ENCODE measurements at places on chromosomes 7 and 10.

- DNase-seq: no peak
Measured at GRCh38 chr7:100211342-100211780, 8.4 kb upstream of the PVRIG start.

DNA sequence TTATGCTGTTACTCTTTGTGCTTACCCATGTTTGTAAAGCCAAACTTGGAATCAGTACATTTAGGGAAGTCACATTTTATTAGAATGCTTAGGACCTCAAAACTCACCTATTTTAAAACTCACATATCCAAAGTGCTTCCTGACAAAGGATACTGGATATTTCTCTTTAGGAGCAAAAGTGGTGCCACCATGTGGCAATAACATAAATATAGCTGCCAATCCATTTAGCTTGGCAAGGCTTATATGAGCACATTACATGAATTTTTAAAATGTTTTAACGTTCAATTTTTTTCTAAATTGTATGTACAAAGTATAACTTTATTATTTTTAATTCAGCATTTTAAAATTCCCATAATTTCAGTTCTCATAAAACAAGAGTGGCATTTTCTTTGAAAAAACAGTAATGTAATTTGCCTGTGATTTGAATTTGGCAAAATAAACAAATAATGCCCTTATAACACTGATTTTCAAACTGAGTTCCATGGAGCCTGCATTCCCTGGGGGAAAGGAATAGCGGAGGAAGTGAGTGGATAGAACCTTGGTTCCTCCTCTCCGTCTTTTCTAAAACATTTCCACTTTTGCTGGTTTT lies 75.4 kb downstream of the HDAC9 start:
- DNase-seq: peak; percentile 51

DNA sequence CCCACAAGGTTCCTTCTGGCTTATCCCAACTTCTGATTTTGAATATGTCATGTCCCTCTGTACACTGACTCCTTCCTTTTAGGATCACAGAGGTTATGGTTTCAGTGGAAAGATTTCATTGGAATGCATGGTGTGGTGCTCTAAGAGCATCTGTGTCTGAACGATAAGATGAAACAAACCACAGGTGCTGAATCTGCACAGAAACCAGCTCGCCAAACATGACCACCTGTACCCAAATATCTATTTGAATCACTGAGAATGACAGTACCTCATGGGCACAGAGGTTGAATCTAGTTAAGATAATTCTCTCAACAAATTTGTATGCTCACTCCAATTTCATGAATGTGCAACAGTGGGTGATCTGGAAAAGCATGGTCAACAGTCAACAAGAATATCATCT lies 105.3 kb downstream of the DGKI start:
- DNase-seq: no peak

DNA sequence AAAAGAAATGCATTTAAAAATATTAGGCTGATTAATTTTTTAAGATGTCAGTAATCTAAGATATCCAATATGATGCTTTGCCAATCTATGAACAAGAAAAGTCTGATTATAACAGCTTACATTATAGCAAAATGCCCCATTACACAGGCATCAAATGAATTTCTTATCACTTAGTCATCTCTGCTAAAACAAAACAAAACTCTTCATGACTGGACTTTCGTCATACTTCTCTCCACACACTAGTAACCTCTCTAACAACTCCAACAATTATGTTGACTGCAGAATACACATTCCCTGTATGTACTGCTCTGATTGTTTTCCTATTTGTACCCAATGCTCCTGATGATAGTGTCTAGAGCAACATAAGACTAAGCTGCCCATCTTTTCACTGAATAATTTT lies 3.8 kb upstream of the MKI67 start:
- DNase-seq: peak; percentile 34

DNA sequence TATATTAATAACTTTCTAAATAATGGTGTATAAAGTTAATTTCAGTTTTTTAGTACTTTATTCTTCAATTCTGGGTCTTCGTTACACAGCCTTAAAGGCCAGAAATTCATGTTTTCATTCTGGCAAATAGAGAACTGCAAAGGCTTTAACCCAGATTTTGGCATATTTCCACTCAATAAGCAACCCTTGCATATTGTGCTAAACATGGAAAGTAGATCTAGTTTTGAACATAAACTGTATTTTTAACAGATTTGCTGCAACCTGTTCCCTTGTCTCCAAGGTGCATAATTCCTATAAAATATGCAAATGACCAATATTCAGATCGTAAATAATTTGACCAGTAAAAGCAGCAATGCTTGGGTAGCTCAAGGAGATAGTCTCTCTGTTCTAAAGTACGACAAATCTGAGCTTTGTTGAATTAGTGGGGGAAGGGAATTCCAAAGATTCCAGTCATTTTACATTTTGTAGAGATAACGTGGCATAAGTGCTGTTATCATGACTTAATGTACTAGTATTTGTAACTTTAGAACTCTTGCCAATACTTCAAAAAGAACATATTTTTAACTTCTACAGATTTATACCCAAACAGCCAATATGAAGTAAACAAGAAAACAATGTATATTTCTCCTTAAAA lies 46.4 kb upstream of the RSBN1L start:
- DNase-seq: peak; percentile 76

- DNase-seq: peak; percentile 90
Measured at GRCh38 chr10:102627736-102628293, 16.5 kb upstream of the TRIM8 start.

GRCh38 chr10:3671386-3671955 lies 113.5 kb downstream of the KLF6 start:
- peak; percentile 32 for DNase-seq

GRCh38 chr10:47376522-47377220 lies 7.4 kb downstream of the ZNF488 start:
- no peak for DNase-seq

GRCh38 chr10:123689880-123690279 lies 23.7 kb downstream of the GPR26 start:
- no peak for DNase-seq

DNA sequence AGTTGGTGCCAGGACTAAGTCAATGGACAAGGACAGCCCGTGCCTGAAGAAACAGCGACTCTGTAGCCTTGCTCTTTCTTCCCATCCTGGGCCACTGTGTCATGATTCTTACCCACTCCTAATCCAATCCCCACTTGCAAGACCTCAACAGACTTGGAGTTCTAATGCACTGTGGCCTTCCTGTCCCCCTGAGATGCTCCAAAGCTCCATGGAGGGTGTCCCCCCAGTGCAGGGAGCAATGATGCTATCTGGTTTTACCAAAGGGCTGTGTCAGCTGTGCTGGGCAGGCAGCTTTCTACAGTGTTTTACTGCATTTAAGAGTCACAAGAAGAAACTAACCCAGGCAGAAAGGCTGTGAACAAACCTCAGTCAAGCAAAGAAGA lies 108.1 kb downstream of the PRKAG2 start:
- no peak for DNase-seq

GRCh38 chr7:55185941-55186609 lies 167.3 kb downstream of the EGFR start:
- DNase-seq: peak; percentile 88

DNA sequence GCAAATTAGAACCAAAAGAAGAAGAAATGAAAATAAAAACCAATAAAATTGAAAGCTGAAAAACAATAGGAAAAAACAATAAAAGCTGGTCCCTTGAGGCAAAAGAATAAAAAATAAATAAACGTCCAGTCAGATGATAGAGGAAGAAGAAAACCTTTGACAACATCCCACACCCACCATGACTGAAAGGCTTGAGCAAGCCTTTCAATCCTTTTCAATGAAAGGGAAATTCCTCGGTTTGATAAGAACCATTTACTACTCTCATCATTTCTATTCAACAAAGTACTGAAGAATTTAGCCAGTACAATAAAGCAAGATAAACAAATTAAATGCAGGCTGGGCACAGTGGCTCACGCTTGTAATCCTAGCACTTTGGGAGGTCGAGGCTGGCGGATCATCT lies 3.8 kb downstream of the SLC25A40 start:
- no peak for DNase-seq

DNA sequence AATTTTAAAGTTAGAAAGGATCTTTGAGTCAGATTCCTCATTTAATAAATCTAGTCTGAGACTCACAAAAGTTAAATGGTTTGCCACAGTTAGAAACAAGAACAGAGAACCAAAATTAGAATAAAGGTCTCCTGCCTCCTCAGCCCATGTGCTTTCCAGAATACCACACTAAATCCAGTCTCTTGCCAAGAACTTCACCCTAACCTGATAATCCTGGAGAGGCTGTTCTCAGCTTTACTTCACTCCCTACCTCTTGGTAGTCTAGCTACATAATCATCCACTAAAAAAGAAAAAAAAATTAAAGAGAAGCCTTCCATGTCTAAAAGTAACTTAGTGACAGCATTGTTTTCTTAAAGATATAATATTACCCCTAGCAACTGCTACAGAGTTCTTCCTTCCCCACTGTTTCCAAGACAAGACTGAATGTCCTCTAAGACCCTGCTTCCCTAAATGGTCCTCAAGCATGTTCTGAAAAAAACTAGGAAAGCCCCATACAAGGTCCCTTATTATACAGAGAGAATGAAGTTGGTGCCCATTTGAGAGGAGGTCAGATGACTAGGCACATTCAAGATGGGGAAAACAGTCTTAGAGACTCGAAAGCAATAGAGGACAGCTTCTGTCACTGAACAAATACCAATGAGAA lies 56.8 kb downstream of the ZNF438 start:
- DNase-seq: peak; percentile 19

GRCh38 chr7:79176859-79177477 lies 276.5 kb downstream of the MAGI2 start:
- peak; percentile 57 for DNase-seq

DNA sequence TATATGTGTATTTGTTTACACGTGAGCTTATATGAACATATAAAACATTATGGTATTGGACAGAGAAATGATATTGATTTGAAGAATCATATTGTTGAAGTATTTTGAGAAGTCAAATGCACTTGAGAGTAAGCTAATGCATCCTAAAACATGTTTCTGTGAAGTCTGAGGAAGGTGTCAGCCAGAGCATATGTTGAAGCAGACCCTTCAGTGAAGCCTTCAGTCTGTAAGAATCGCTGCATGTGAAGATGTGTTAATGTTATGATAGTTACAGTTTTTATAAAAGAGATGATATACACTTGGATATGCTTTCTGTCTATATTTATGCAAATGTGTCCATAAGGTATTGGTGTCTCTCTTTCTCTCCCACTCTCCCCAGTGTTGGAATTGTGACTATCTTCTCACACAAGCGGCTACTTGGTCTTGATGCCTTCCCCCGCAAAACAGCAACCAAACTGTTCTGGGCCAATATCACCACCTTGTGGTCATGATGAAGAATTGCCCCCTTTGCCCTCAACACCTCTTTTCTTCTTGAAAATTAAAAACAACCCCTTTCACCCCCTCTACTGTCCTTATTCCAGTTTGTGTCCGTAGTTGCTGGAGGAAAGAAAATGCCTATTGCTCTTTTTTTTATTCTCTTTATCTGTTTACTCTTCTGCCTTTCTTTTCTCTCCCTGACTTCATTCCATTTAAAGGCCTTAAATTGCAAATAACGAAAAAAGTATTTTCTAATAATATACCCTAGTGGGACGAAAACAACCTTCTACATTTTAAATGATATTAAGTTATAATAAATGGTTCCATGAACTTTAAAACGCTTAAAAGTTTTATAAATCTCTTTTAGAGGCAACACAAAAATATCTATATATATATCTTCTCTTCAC lies 64.9 kb downstream of the IKZF1 start:
- no peak for DNase-seq

DNA sequence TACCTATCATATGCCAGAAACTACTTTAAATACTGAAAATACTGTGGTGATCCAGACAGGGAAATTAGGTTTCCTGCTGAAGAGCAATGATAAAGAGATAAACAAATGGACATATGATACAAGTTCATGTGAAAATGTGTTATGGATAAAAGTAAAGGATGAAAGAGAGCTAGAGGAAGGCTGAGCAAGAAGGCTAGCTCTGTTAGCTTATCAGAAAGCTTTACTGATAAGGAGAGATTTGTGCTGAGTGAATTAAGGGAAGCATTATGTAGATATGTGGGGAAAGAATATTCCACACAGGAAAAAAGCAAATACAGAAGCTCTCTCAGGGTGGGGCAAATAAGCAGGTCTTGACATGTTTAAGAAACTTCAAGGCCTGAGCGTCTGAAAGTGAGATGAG lies 308.4 kb downstream of the HDAC9 start:
- peak; percentile 25 for DNase-seq

DNA sequence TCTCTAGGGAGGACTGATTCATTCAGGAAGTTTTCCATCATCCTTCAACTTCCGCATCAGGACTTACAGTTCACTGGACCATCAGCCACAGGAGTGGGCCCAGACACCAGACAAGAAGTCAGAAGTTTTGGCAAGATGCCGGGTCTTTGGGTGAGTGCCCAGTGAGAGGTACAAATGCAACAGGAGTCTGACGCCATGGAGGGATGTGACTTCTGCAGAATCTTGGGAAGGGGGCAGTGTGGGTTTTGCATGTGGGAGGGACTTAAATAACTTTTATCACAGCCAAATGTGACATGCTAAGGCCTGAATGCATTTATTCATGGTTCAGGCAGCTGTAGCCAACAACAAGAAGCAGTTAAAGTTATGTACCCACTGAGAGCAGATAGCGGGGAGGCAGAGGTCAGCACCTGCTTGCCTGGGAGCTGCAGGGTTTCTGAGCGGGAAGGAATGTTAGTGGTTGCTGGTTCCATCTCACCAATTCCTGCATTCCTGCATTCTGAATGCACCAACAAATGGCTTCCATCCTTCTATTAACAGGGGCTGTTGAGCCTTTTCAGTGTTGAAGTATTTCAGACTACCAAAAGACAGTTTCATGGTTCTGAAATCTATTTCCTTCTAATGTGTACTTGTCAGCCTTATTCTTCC lies 375.2 kb downstream of the PAXIP1 start:
- no peak for DNase-seq

- no peak for DNase-seq
Measured at GRCh38 chr10:130491011-130491692, 355.0 kb downstream of the GLRX3 start.
